Colonic mucosa (tissue), 4 donors: ENCODE measurements at places on chromosomes 7 and 10. TPM values are rescaled to one million over a fixed set of nuclear protein-coding genes. Genes with fewer than 3 reads are reported as not detected.
A peak's percentile ranks its signal among the peaks of the same experiment; 100 is the strongest.

GRCh38 chr7:37942934-37943610 lies 22.6 kb downstream of the EPDR1 start:
- no peaks in the 10 kb centered on the region for H3K4me1 ChIP-seq
- no peak overlapping the region for H3K4me3 ChIP-seq
- peak; percentile 77 for DNase-seq
- no peaks in the 10 kb centered on the region for H3K27me3 ChIP-seq
- H3K36me3 ChIP-seq, result no peaks in the 10 kb centered on the region
- peak overlapping the region; percentile 5 for H3K27ac ChIP-seq

RHOBTB1 gene
- total RNA-seq, result 4.9 TPM

- H3K36me3 ChIP-seq, result no peaks in the 10 kb centered on the region
- H3K27me3 ChIP-seq, result no peaks in the 10 kb centered on the region
- no peak overlapping the region for H3K27ac ChIP-seq
- no peaks in the 10 kb centered on the region for H3K4me1 ChIP-seq
- no peak overlapping the region for H3K4me3 ChIP-seq
- DNase-seq, result peak; percentile 29
Observed at GRCh38 chr7:135490783-135491182, 19.1 kb downstream of the CNOT4 start.

ANXA8 gene
- total RNA-seq, result not detected

XPNPEP1 gene
- total RNA-seq, result 127 TPM

GRCh38 chr10:30374353-30374752 lies 25.3 kb upstream of the MTPAP start:
- H3K27me3 ChIP-seq, result no peaks in the 10 kb centered on the region
- no peaks in the 10 kb centered on the region for H3K4me1 ChIP-seq

DNA sequence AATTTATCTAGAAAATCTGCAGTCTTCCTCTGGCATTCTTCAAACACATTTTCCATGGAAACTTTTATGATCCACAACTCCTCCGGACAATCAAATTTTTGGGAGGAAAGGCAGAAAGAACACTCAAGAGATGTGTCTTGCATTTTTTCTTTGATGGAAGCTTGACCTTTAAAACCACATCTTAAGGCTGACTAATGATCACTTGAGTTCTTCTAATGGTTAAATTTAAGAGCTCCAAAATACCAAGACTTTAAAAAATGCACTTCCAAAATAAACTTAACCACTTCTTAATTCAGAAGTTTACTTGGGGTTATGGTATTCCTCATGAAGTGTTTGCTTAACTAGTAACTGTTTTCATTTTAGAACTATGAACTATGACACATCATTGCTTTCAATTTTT lies 43.3 kb downstream of the ETV1 start:
- no peaks in the 10 kb centered on the region for H3K27me3 ChIP-seq
- H3K36me3 ChIP-seq, result no peaks in the 10 kb centered on the region
- no peak for DNase-seq
- H3K4me1 ChIP-seq, result peaks cover 5% of the 10 kb centered on the region
- H3K4me3 ChIP-seq, result no peak overlapping the region
